ENCODE measurements at places on chromosomes 2 and 18.
A peak's percentile ranks its signal among the peaks of the same experiment; 100 is the strongest.

DNA sequence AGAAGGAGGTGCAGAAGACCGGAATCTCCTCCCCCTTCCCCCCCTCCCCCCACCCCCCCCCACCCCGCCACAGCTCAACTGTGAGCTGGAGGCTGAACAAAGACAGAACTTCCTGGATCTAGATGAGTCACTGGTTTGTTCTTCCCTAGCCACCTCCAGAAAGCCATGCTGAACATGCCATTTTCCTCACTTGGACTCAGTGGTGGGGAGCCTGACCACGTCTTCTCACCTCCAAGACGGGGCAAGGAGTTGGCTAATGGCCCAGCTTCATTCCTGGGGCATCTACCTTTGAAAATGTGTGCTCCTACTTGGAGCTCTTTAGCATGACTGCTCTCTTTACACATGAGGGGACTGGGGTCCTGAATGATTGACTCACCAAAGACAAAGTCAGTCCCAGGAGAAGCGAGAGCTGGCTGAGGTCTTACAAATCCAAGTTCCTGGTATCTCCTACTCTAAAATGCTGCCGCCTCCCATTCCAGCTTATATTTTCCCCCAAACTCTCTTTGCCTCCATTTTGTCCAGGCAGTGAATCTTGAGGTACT, 22.6 kb upstream of the FZD5 start:
- no peak for DNase-seq

DNA sequence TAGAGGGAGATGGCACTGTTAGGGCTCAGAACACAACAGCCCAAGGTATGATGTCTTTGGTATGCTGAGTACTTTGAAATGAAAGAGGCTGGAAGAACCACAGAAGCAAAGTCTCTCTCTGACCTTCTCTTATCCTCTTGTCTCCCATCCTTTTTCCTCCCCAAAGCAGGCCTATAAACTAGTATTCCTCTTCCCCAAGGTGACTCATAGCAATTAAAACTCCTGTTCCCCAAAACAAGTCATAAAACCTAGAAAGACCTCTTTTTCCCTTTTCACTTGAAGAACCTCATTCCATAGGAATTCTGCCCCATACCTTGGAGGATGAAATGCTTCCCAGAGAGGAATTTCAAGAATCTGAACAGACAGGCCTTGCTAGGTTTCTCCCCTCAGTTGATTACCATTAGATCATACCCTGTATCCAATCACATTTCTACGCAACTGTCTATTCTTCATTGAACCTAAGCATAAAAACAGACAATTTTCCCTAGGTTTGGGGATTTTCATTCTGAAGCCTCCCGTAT, 25.7 kb downstream of the MDH1 start:
- DNase-seq = no peak

DNA sequence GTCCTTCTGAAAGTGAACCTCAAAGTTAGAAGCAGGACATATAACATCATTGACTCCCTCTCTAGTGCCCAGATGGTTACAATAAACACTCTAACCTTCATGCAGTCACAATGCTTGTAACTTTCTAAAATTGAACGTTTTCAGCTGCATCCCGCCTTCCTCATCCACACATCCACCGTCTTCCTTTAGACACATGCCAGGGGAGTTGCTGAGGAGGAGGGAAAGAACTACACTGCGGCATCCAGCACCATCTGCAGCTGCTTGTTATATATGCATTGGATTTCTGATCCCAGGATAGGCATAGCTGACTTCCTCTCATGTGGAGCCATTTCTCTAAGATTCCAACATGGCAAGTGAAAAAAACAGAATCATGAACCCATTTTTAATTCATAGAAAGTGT, 96.8 kb downstream of the FBXO15 start:
- no peak for DNase-seq

GRCh38 chr2:76170009-76170384, 459.3 kb upstream of the GCFC2 start:
- DNase-seq = no peak

DNA sequence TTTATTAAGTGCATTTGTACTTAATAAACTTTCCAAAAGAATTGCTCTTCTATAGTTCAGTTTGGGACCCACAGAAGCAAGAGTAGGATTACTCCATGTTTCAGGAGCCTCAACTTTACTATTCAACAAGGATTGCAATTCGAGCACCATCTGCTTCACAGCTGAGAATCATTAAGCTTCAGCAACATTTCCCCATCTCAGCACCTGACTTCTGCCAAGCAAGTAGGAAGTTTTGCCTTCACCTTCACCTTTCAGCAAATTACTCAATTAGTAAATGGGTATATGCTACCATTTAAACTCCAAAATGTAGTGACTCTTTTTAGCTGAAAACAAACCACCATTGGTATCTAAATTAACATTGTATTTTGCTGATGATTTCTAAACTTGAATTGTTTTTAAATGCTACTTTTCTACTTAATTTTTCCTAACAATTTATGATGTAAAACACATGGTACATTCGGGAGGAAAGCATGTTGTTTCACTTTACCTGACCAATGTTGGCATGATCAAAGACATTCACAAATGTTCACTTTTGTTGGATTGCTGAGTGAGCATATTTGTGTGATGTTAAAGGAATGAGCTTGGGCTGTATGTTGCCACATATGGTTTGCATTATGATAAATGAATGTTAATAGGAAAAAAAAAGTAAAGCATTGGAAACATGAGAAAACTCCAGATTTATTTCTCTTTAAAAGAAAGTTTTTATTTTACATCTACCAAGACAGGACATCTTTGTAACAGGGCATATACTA, 159.2 kb downstream of the GULP1 start:
- DNase-seq = no peak

GRCh38 chr2:29219374-29219773, 104.2 kb downstream of the CLIP4 start:
- DNase-seq = no peak

DNA sequence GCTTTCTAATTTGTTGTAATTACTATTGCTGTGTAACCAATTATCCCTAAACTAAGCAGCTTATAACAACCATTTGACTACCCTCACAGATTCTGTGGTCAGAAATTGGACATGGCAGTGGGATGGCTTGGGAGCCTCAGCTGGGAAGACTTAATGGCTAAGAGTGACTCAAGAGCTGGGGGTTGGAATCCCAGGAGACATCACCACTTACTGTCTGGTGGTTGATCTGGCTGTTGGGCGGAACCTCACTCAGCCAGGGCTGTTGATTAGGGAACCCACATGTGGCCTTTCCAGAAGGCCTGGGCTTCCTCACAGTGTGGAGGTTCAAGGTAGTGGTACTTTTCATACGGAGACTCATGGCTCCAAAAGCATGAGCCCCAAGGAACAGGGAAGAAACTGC, 49.8 kb downstream of the E2F6 start:
- DNase-seq = no peak

- DNase-seq = no peak
Observed at GRCh38 chr2:136242100-136242499, 124.2 kb upstream of the CXCR4 start.

DNA sequence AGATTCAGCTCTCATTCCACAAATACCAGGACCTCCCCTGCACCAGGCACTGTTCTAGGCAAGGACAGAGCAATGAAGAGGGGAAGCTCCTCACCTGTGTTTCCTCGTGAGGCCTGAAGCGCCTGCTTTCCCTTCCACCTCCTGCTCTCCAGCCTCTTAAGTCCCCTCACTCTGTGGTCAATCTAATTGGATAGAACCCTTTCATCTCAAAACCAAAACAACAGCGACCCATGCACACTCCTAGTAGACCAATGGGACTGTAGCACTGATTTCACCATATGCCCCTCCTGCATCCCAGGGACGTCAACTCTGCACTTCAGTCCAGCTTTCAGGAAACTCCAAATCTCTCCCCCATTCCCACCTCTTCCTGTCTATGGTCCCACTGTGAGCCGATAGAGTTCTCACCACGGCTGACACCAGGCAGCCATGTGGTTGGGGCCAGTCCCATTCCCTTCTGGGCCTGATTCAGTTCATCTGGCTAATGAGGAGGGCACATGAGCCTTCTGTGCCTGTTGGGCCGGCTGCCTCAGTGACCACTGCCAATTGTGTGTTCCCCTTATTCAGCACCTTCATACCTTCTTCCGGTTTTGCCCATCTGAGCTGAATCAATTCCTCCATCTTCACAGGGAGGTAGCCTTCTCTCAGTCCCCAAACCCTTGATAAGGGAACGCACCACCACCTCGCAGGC, 33.3 kb upstream of the MAT2A start:
- DNase-seq = no peak

DNA sequence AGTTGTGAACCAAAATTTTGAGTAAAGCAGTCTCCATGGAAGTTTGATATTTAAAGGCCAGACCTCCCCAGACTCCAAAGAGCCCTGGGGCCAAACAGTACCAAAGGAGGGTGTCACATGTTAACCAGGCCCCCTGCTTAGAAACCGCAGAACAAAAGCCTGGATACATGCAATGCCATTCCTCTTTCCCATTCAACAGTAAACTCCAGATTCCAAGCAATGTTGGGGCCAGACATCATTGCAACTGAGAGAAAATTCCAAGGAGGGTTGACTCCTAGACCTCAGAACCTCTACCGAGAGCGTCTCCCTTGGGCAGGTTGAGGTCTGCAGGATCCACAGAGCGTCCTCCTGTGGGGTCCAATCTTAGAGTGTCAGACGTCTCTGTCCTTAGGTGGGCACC, 404.4 kb upstream of the SYT4 start:
- no peak for DNase-seq

DNA sequence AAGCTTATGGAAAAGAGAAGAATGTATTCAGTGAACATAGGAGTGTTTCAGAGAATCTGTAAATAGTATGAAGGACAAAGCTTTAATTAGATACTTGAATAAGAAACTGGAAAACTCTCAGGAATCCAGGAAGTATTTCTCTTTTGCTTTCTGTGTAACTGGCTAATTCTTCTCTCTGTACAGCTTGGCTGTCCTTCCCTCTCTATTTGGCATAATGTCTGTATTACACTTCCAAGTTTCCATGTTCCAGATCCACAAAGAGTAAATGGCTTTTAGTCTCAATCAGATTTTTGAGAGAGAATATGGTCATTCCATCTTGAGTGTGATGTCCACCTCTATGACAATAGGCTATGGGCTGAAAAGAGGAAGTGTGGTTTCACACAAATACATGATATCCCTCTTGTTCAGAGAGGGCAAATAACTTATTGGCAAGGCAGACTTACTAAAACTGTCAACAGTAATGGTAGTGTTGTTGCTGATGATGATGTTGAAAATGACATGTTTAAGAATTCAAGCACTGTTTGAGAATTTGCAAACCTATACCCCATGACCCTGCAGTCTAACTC, 129.2 kb upstream of the ERBB4 start:
- DNase-seq = no peak

- DNase-seq = no peak
Observed at GRCh38 chr2:75476761-75477160, 84.0 kb downstream of the EVA1A start.

DNA sequence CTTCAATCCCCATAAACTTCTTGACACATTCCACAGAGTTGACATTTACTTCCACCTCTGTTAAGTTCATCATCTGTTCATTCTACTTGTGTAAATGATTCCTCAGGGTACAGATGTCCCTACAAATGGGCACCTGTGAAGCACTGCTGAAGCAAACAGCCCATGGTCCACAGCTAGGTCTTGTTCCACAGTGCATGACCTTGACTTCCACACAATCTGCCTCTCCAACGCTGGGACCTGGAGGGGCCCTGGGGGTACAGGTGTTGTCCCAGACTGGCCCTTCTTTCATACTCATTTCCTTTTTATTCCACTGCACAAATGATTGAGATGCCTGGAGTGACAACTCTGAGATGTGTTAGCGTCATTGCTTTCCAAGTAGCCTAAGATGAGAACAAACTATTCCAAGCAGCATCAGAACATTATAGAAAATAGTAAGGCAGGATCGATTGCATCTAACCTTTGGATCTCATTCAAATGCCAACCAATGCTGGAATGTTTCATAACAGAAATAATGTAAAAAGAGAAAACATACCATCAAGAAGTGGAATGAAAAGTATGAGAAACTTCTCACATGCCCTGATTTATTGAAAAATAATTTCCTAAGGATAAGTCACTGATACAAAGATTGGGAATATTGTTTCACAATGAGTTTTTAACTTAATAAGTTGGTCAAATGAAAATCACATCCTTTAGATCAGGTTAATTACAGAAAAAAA, 31.2 kb downstream of the PIEZO2 start:
- DNase-seq = no peak

DNA sequence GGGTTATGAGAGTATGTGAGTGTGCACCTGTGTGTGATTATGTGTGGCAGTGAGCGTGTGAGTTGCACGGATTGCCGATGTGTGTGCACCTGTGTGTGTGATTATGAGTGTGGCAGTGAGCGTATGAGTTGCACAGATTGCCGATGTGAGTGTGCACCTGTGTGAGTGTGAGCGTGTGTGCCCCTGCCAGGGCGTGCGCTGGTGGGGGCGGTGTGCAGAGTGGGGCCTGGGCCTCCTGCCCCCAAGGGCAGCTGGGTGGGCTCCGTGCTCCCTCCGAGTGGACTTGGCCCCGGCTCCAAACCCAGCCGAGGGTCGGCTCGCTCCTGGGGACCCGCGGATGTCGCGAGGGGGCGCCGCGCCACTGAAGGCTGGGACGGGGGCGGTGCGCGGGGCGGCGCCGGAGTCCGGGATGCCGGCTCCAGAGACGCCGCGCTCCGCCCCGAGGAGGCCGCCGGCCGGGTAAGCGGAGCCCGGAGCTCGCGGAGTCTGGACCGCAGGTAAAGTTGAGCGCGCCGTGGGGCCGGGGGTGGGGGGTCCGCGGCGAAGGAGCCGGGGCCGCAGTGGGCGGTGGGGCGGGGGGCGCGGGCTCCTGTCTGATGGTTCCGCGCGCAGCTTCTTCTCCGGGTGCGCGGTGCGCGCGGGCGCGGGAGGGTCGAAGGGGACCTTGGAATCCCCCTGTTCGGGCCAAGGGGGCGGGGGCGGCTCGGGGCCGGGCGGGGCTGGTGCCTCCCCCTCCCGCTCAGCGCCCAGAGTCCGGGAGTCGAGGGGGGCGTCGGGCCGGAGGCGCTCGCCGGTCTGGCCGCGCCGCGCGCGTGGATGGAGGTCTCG, at the start of gene KCNG2:
KCNG2 (plus strand) TSS at position 421 of the 828 bp plus-strand sequence. CDS start 65,730 bp downstream, outside the sequence.
- DNase-seq = peak; percentile 49

GRCh38 chr2:232476045-232476444, 11.6 kb downstream of the ECEL1 start:
- DNase-seq = no peak

GRCh38 chr2:204483608-204484081, 61.6 kb upstream of the PARD3B start:
- no peak for DNase-seq

DNA sequence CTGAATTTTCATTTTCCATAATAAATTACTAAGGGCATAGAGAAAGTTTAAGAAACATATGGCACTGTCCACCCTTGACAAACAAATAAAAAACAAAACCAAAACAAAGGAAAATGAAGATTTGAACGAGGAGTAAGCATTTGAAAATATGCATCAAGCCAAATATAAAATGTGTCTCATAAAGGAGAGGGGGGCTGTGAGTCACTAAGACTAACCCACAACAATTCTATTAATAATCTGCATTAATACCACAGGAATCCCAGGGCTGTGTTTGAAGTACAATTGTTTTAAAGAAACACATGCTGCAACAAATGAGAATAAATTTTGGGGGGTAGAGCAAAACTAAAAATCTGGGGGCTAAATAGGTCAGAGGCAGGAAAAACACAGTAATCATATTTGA, 53.8 kb upstream of the STK17B start:
- no peak for DNase-seq

Data from mucosa of descending colon (tissue), 3 donors.